ENCODE measurements at places on chromosomes 3 and 15. TPM values are rescaled to one million over a fixed set of nuclear protein-coding genes. Genes with fewer than 3 reads are reported as not detected.

Gene PPM1L
- 2.4 TPM for total RNA-seq

Gene TAMM41
- total RNA-seq = 26.3 TPM

- DNase-seq = no peak
Measured at GRCh38 chr15:47715402-47715801, 1.9 kb upstream of the SEMA6D start.

- no peak for DNase-seq
Measured at GRCh38 chr3:77320514-77320913, 280.6 kb downstream of the ROBO2 start.

DNA sequence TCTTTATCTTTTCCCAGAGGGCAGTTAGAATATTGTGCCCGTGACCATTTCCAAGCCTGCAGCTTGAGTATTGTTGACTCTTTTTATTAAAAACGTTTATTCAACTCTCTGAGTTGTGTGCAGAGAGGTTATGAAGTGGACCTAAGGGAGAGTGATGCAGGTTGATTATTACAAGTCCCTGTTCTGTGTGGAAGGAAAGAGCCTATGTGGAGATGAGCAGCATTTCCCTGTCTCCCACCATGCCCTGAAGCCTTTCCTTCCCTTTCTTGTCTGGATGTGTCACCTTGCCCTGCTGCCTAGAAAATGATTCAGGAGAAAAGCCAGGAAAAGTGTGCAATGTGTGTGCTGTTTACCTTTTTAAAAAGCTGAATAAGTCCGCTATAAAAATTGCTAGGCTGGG, 19.4 kb downstream of the ZPLD1 start:
- no peak for DNase-seq

- DNase-seq = no peak
Measured at GRCh38 chr15:45544266-45545023, 21.9 kb upstream of the SLC30A4 start.

- no peak for DNase-seq
Measured at GRCh38 chr3:145903472-145904013, 257.4 kb downstream of the PLOD2 start.

DNA sequence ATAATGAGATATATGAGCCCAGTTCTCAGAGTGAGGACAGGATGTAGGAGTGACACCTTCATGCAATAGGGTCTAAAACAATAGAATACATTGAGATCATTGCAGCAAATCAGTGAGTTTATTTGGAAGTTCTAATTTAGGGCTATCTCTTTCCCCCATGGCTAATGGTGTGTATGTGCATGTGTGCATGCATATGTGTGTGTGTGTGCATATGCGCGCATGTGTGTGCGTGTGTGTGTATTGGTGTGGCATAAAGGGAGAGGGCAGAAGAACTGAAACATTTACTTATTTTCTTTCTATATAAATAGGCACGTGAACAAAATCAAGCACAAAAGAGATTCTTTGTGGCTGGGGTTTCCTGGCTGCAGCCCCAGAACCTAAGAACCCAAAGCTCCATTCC, 115.7 kb upstream of the VEPH1 start:
- no peak for DNase-seq

- no peak for DNase-seq
Measured at GRCh38 chr3:118533676-118534075, 501.0 kb downstream of the IGSF11 start.

DNA sequence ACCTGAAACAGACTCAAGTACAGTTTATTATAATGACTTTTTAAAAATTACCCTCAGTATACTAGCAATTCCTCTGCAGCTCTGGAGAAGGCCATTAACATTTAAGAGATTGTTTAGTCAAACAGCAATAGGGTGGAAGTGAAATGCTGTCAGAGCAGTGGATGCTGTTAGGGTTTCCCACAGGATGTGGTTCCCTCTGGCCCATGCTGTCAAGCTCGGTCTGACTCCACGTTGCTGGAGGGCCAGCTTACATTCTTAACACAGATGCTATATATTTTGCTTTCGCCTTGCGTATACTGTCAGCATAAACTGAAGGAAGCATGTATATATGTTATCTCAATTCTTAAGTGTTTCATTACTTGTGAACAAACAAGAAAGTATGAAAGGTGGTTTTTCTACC, 231.1 kb upstream of the COL8A1 start:
- no peak for DNase-seq

All from activated CD4-positive, alpha-beta T cell treated with anti-CD3 and anti-CD28 coated beads for 36 hours (primary cell).